ENCODE measurements at places on chromosomes 2 and 18.

GRCh38 chr2:31347750-31348149, 66.8 kb downstream of the XDH start:
- DNase-seq: no peak

DNA sequence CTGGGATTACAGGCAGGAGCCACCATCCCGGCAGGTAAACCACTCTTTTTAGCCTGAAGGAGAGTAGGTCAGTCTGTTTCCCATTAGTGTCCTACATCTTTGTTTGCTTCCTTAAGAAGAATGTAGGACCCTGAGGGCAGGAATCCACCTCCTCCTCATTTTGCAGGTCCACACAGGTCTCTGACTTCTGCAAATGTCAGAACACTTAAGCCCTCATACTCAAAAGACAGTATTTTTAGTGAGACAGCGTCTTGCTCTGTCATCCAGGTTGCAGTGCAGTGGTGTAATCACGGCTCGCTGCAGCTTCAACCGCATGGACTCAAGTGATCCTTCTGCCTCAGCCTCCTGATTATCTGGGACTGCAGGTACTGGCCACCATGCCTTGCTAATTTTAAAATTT, 9.3 kb downstream of the PSTPIP2 start:
- no peak for DNase-seq

DNA sequence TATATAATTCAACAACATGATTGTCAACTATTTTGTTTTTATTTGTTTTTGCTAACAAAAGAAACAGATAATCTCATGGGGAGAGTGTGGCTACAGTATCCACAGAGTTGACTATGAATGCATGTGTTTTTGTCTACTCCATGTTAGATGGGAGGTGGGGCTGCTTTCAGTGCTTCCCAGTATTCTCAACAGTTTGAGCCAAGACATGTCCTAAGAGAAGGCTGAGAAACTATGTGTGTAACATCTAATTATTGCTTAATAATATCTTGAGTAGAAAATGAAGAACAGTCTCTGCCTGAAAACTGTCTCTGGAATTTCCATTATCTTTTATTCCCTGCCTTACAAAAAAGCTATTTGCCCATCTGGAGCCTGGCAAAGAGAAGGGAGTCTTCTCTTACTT, 178.8 kb upstream of the MMADHC start:
- no peak for DNase-seq

DNA sequence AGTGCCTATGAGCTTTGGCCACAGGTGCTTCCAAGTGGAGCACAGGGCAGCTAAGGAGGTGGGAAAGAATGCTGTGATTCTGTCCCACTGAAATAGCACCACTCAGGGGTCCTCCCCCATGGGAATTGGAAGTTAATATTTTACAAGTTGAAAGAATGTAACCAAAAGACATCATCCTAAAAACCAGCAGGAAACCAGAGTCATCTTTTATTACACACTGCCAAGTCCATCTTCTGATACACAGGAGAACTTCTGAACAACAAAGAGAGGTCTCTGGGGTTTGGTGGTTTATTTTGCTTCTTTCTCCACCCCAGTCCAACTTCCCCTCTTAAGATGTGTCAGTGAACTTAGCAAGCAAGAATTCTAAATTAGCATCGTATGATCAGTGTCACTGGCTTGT, 47.7 kb downstream of the COLEC12 start:
- DNase-seq: no peak

DNA sequence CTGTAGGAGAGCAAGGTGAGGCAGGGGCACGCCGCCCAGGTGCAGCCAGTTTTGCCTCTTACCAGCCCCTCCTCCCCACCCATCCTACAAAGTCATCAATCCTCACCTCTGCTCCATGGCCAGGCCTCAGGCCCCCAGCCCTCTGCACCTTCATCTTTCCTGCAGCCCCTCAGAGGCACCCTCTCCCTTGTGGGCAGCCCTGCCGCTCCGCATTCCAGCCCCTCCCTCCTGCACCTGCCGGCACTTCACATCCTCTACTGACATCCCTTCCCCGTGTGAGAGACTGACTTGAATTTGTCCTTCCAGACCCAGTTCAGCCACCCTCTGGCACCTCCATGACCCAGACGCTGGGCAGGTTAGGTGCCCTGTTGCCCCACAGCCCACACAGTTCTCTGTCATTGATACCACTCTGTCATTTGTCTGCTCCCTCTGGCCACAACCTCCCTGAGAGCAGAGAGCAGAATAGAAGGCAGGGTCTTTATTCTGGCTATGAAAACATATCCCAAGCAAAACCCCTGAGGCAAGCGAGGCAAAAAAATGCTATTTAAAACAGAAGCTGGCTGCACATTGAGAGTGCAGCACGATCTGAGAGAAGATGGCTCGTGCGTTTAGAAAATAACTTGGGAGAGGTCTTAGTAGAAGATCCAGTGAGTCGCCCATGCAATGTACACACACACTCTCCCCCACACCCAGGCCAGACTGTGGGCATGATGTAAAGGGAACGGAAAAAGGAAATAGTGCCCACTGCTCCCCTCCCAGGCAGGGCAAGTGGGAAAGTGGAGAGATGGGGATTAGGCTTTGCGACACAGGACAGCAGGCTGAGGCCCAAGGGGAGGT, 25.9 kb downstream of the SDC1 start:
- no peak for DNase-seq

DNA sequence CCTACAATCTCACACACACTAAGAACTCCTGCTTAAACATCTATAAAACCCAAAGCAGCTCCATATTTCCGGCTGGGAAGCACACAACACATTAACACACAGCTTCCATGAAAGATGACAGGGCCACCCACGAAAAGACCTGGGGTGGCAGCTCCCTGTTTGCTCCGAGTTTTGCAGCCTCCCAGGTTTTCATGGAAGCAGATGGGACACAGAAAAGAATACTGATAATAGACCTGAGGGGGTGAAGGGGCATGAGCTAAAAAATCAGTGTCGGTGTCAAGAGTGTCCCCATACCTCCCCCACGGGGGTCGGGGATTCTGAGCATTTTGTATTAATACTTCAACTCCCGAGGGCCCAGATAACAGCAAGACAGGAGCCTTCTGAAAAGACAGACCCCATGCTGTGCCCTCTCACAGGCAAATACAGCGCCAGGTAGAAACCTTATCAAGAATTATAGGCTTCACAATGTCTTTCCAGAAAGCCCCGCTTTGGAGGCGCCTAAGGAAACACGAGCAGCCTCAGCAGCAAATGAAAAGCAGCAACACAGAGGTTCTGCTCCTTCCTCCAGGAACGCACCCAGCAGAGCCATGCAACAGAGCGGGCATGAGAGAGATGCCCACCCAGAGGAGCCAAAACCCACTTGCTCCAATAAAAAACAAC, 50.5 kb downstream of the ZNF516 start:
- DNase-seq: no peak

DNA sequence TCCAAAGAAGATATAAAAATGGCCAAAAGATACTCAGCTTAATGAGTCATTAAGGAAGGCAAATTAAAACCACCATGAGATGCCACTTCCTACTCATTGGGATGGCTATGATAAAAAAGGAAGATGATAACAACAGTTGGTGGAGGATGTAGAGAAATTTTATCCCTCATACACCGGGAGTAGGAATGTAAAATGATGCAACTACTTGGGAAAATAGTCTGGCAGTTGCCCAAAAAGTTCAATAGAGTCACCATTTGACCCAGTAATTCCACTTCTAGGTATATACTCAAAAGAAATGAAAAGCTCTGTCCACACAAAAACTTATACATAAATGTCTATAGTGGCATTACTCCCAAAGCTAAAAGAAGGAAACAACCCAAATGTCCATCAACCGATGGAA, 10.1 kb upstream of the SULT1C2 start:
- no peak for DNase-seq

GRCh38 chr18:50722311-50722710, 97.5 kb downstream of the MRO start:
- DNase-seq: no peak

DNA sequence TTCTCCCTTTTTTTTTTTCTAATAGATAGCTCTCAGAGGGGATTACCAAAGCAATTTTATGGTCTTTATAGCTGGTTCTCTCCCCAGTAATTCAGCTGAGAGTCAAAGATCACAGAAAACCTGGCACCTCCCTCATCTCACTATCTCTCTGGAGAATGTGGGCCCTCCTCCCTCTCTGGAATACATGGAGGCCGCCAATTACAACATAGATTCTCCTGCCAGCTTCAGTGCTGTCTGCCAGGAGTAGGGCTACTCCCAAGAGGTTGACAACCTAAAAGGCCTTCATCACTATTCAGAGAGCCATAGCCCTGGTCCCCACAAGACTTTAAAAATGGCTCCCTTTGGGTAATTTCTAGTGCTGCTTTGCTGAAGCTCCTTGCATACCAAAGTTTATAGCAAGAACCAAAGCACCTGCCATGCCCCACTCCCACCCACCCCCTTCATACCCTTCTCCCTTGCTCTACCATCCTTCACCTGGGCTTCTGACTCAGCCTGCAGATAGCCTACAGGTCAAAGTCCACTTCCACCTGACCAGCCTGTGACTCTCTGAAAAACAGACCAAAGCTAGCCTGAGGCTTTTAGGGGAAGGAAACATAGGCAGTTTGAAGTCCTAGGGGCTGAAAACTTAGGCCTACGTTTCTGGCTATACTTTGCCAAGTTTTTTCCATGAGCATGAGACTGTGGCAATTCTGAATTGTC, 472.3 kb downstream of the TNS1 start:
- no peak for DNase-seq

DNA sequence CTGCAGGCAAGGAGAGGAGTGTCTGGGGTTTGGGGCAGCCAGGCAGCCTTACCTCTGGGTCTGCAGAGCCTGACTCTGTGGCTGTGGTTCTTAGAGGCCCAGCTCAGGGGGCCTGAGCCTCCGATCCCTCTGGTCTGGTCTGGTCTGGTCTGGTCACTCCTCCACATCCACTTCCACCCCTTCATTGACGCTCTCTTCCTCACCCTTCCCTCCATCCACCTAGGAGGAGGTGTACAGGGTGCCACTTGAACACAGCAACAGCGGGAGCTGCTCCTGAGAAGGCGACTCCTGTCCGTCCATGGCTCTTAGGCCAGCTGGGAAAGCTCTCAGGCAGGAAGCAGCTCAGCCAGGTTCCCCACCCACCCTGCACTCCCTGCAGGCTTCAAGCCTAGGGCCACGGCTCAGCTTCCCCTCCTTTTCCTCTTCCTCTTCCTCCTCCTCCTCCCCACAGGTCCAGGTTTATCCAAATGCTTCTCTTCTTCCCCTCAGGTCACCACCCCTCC, 16.9 kb downstream of the GPR55 start:
- no peak for DNase-seq
